Vagina (tissue), 2 donors: ENCODE measurements at places on chromosomes 11 and 22. TPM values are rescaled to one million over a fixed set of nuclear protein-coding genes. Genes with fewer than 3 reads are reported as not detected.

The KIRREL3 gene
- total RNA-seq, result not detected

The TUB gene
- total RNA-seq, result 13.5 TPM

The DDIAS gene
- 1.5 TPM for total RNA-seq

GRCh38 chr11:6210274-6210955 lies 5.1 kb downstream of the C11orf42 start:
- no peak for DNase-seq

- no peak for DNase-seq
These were observed 617 bp upstream of the ARHGAP20 start for GRCh38 chr11:110712659-110713448.

DNA sequence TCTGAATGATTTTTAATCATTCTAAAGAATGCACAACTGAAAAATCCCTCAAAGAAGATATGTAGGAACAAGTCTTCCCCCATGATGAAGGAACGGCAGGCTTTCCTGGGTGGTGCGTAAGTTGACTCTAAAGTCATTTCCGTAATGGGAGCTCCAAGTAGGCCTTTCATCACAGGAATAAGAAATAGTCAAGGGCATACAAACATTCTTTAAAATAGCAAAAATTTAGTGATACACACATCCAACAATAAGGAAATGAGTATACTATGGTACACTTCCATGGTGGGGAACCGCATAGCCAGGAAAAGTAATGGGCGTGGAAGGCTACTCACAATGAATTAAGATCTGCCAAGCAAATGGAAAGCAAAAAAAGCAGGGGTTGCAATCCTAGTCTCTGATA lies 10.7 kb downstream of the CD59 start:
- no peak for DNase-seq

DNA sequence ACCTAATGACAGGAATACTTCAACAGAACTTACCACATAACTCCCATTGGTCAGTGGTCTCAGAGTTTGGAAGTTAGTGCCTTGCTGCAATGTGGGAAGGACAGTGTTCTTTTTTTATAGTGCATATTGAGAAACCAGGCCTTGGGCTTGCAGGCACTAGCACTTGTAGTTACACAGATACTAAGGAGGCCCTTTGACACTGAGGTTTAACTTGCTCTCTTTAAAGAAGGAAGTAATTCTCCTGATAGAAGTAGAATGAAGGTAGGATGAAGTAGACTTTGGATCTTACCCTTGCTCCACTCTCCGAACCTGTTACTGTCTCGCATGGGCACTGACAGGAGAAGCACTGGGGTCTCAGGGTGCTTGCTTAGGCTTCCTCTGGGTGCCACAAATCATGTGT lies 31.0 kb upstream of the ST14 start:
- DNase-seq, result no peak

- DNase-seq, result no peak
These were observed 15.0 kb downstream of the DENND5A start for GRCh38 chr11:9250139-9250582.

GRCh38 chr22:37556710-37557109 lies 3.6 kb upstream of the CDC42EP1 start:
- DNase-seq, result no peak

DNA sequence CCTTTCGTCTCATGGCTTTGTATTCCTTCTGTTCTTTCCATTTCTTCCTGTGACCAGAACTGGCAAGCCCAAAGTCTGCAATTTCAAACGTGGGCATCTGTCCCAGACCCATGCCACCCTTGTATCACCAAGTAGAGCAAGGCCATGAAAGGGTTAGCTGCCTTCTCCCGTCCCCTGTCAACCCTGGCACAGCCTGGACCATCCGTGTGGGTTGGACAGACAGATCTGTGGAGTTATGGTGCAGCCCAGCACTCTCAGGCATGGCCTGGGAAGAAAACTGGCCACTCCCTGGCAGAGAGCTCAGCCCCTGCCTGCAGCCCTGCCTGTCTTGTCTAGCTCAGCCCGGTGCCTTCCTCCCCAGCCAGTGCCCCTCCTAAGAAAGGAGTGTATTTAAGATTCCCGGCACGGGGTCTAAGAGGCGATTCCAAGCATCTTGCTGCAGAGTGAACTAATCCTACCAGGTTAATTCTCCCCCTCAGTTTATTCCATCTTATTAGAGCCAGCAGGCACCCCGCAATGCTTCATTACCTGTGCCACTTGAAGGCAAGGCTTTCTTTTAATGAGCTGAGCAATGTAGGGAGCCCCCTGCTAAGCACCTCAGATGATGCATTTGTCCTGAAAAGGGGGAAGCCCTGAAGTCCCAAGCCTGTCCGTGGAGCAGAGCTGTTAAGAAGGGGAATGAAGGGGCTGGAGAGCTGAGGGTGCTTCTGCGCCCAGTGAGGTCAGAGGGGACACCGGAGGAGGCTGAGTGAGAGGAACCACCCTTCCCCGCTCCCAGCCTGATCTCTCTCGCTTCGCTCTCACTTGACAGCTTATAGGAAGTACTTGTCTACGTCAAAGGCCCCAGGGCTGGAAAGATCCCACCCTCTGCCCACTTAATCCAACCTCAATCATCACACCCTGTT lies 130.6 kb downstream of the SPATA19 start:
- peak; percentile 76 for DNase-seq

DNA sequence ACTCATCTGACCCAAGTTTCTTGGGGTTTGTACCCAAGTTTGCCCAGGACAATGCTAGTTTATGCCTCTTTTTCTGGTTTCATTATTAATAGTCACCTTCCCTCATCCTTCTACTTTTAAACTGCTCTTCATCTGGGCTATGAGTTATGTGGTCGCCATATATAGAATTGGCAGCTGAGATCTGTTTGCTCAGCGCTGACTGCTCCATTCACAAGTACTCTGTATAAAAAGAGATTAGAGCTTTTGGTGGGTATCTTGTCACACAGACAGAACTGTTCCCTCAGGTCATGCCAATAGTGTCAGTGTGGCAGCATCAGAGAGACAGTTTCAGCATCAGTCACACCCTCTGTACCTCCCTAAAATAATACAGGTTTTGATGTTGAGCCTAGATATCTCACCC lies 326.0 kb downstream of the RAB38 start:
- DNase-seq, result no peak

DNA sequence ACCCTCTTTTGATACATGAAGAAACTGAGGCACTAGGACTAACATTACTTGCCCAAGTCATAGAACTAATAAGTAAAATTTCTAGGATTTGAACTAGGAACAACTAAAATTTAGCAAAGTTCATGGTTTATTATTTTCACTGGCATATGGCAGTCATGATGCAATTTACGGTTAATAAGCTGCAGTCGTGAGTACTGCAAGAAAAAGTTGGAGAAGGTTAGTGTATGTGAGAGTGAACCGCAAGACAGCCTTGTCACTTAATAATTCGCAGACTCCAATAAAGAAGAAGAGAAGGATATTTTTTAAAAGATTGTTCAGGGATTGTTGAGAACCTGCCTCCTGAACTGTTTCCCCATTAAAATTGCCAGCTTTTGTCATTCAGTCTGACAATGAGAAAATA lies 663.4 kb upstream of the TENM4 start:
- no peak for DNase-seq

DNA sequence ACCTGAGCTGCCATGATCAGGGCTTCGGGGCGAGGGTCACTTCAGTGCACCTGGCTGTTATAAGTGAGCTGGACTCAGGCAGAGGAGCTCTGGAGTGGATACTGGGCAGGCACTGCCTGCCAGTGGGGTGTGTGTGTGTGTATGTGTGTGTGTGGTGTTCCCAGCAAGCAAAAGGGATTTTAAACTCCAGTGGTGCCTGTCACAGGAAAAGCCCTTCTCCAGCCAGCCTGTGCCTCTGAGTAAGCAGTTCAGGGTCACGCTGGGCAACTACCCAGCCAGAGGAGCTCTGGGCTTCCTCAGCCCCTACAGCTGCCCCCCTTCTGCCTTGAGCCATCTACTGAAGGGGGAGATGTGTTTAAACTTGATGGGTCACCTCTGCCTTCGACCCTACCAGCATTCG lies 109.0 kb downstream of the OSBP2 start:
- no peak for DNase-seq

DNA sequence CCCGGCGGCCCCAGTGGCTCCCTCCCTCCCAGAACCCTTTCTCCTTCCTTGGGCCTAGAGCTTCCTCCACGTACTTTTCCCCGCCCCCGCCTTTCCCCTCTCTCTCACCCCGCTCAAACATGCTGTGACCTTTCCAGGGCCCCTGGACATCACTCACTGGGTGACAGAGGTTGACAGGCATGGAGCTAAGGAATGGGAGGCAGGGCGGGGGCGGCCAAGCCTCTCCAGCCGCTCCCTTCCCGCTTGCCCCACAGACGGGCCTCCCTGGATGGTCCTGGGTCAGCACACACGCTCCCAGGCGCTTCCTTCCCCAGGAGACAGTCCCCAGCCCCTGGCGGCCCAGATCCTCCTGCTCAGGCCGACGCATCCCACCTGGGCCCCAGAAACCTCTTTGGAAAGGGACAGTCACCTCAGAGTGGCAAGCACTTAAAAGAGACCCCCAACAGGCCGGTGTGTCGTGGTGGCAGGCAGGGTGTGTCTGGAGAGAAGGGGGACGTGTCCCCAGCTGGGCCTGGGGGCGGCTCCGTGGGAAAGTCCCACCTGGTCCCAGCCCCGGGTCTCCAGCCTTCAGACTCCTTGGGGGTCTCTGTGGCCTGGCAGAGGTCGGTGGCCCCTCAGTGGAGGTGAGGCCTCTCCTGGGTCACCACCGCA lies 8.8 kb downstream of the H19 start:
- DNase-seq, result no peak

DNA sequence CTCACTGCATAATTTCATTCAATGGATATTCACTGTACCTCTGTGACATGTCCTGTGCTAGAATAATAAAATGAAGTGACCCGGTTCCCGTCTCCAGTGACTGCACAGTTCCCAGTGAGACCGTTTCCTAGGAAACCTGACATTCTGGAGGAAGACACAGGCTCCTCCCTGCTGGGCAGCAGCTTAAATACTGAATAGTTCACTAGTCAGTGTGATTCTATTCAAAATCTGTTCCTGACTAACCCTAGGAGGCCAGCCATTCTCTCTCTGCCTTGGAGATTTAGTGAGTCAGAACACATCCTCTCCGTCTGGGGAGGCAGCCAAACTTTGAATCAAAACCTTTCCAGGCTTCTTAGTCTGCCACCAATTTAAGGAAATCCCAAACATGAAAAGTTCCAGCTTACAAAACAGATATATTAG lies 11.3 kb downstream of the TRIM66 start:
- no peak for DNase-seq

DNA sequence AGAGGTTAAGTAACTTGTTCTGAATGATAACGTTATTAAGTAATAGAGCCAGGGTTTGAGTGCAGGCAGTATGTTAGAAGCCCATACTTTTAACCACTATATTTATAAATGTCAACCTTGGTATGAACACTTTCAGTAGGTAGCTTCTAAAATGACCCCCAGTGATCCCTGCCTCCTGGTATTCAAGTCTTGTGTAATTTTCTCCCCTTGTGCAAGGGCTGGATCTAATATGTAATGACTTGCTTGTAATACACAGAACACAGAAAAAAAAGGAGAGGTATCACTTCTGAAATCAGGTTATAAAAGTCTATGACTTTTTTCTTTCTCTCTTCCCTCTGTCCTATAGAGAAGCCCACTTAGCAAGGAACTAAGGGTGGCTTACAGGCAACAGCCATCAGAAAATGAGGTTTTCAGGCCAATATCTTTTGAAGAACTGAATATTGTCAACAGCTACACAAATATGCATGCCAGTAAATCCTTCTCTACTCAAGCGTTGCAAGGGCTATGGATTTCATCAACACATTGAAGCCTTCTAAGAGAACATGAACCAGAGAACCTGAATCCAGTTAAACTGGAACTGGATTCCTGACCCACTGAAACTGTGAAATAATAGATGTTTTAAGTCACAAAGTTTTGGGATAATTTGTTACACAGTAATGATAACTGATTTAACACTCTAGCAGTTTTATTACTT lies 712.3 kb downstream of the METTL15 start:
- no peak for DNase-seq

DNA sequence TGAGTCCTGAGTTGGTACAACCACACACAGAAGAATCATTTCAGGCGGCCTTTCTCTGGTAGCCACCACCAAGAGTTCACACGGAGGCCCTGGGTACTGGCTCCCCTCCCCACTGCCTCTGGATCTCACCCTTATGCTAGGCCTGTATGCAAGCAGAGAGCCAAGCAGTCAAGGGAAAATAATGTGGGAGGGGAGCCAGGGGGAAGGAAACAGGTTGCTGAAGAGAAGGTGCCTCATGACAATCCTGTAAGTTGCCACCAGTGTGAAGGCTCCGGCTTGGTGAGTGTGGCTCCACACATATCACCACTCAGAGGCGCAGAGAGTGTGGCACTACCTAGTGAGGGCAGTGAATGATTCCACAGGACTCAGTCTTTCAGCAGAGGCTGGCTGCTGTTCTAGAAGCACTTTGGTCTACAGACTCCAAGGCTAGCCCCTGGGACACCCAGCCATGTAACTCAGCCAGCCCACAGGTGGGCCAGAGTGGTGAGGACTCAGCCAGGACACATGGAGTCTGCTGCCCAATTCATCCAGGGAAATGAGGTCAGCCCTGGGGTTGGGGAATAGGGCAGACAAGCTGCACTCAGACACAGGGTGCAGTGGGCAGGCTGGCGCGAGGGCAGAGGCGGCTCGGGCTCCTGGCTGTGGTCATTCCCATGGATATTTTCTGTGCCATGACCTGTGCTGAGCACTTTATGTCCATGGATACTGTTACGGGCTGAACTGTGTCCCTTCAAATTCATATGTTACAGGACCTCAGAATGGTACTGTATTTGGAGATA lies 49.0 kb upstream of the SERPIND1 start:
- no peak for DNase-seq

- DNase-seq, result no peak
These were observed 28.0 kb downstream of the MOB2 start for GRCh38 chr11:1458340-1459218.

DNA sequence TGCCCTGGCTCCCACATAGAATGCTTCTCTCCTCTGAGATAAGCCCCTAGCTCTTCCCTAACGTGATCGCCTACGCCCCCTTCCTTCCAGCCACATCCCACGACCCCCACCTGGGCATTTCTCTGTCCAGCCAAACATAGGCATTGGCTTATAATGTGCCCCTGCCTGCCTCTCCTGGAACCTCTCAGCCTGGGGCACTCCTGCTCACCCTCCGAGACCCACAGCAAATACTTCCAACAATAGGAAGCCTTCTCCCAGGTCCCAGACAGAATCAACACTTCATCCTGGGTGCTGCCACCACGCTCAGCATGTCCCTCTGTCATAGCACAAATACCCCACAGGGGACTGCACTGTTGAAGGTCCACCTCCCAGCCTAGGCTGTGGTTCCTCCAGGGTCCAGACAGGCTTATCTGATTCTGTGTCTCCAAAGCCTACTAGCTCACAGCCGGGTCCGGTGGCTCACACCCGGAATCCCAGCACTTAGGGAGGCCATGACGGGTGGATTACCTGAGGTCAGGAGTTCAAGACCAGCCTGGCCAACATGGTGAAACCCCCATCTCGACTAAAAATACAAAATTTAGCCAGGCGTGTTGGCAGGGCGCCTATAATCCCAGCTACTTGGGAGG lies 24.2 kb upstream of the TMPRSS4 start:
- peak; percentile 58 for DNase-seq
